ENCODE measurements at places on chromosomes 3 and 15. TPM values are rescaled to one million over a fixed set of nuclear protein-coding genes. Genes with fewer than 3 reads are reported as not detected.

GPR15 gene
- not detected for total RNA-seq

ANKDD1A gene
- 58.1 TPM for total RNA-seq

ELP6 gene
- 28.7 TPM for total RNA-seq

SMAD6 gene
- 73.3 TPM for total RNA-seq

Data from thoracic aorta (tissue), 2 donors.